ENCODE measurements at places on chromosomes 1 and 21. TPM values are rescaled to one million over a fixed set of nuclear protein-coding genes. Genes with fewer than 3 reads are reported as not detected.

RSPH1 gene
- 0.27 TPM for total RNA-seq

SPAG17 gene
- not detected for total RNA-seq

PTGER3 gene
- total RNA-seq = not detected

LRRC52 gene
- not detected for total RNA-seq

SEC16B gene
- total RNA-seq = 0.10 TPM

OR14K1 gene
- total RNA-seq = not detected

KIRREL1 gene
- total RNA-seq = 0.15 TPM

SLAMF7 gene
- 133 TPM for total RNA-seq

FLG2 gene
- total RNA-seq = not detected

LPAR3 gene
- 0.11 TPM for total RNA-seq

DNAI4 gene
- 0.77 TPM for total RNA-seq

DNA sequence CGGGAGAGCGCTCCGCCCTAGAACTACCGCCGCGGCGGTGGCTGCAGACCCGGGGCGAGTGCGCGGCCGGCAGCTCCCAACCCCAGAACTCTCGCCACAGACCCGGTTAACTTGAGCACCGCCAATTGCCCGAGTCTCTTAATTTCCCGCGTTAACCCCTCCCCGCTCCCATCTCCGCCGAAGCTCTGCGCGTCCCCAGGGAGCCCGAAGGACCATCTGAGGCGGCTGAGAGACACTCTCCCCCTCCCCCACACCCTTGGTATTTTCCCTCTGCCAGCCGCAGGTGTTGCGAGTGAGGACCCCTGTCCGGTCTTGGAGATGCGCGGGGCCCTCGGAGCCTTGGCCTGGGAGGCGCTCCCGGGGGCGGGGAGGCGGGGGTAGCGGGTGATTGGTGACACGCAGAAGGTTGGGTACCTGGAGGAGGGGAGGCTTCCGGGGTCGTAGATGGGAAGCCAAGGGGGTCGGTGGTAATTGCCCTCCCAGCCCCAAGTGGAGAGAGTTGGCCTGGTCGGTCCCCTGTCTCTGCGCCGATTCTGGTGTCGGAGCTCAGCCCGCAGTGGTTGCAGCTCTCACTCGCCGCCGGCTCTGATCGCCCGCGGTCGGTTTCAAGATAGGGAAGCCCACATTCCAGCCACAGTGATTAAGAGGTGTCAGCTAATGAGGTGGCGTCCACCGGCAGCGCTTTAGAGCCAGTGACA, 858 bp upstream of the SUSD4 start:
- H3K27ac ChIP-seq = no peak overlapping the region
- H3K36me3 ChIP-seq = no peaks in the 10 kb centered on the region
- DNase-seq = no peak
- peaks cover 3% of the 10 kb centered on the region for H3K27me3 ChIP-seq
- H3K4me1 ChIP-seq = no peaks in the 10 kb centered on the region

GRCh38 chr21:31198575-31198974, 145.5 kb downstream of the TIAM1 start:
- no peaks in the 10 kb centered on the region for H3K4me1 ChIP-seq
- H3K27ac ChIP-seq = no peak overlapping the region
- H3K4me3 ChIP-seq = no peak overlapping the region
- H3K27me3 ChIP-seq = no peaks in the 10 kb centered on the region

DNA sequence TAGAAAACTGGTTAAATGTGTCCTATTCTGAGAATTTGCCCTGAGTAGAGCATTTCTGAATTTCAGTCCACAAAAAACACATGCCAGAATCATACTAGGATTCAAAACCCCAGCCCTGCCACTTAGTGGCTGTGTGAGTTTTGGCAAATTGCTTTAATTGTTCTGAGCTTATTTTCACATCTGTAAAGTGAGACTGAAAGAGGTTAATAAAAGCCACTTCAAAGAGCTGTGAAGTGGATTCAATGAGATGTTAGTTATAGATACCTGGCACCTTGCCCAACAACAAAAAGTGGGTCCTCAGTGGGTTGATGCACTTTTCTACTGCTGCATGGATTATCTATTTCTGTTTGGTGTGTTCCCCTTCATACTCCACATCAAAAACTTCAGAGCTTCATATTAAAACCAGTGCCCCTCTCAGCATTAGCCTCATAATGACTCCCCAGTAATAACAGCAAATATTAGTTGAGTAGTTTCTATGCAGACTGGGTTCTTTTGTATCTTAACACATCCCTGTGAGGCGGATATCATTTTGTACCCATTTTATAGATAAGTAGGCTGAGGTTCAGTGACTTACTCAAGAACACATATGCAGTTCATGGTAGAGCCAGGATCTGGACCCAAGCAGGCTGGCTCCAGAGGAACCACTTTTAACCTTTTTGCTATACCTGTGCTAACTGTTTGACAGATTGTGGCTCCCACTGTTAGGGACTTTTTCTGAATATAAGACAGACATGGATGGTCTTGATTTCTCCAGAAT, 14.2 kb upstream of the ADORA3 start:
- H3K27me3 ChIP-seq = no peaks in the 10 kb centered on the region
- no peak overlapping the region for H3K4me3 ChIP-seq
- no peak overlapping the region for H3K27ac ChIP-seq
- peaks cover 36% of the 10 kb centered on the region for H3K4me1 ChIP-seq
- no peaks in the 10 kb centered on the region for H3K36me3 ChIP-seq

- H3K27ac ChIP-seq = peak overlapping the region; percentile 91
- peak overlapping the region; percentile 33 for H3K4me3 ChIP-seq
- H3K4me1 ChIP-seq = peaks cover 47% of the 10 kb centered on the region
- H3K36me3 ChIP-seq = no peaks in the 10 kb centered on the region
- no peak for DNase-seq
Observed at GRCh38 chr21:42393443-42393950, 2.4 kb downstream of the TMPRSS3 start.

GRCh38 chr21:41578716-41579115, 70.8 kb upstream of the TMPRSS2 start:
- no peak overlapping the region for H3K4me3 ChIP-seq
- H3K27ac ChIP-seq = no peak overlapping the region
- no peak for DNase-seq
- no peaks in the 10 kb centered on the region for H3K4me1 ChIP-seq
- no peaks in the 10 kb centered on the region for H3K36me3 ChIP-seq
- no peaks in the 10 kb centered on the region for H3K27me3 ChIP-seq

DNA sequence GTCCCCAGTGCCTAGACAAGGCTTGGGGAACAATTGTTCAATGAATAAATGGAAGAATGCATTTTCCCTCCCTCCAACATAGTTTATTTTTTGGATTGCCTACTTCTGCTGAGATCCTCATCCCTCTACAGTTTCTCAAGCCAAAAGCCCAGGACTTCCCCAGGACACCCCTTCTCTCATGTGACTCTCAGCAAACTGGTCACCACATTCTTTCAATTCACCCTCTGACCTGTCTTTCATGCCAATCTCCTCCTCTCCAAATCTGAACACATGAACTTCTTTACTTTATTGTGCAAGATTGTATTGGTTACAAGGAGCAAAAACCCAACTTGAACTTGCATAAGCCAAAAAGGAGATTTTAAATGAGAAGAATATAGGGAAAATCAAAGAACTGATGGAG, 103.2 kb upstream of the JUN start:
- no peak overlapping the region for H3K27ac ChIP-seq
- no peak overlapping the region for H3K4me3 ChIP-seq
- H3K36me3 ChIP-seq = no peaks in the 10 kb centered on the region
- DNase-seq = no peak

DNA sequence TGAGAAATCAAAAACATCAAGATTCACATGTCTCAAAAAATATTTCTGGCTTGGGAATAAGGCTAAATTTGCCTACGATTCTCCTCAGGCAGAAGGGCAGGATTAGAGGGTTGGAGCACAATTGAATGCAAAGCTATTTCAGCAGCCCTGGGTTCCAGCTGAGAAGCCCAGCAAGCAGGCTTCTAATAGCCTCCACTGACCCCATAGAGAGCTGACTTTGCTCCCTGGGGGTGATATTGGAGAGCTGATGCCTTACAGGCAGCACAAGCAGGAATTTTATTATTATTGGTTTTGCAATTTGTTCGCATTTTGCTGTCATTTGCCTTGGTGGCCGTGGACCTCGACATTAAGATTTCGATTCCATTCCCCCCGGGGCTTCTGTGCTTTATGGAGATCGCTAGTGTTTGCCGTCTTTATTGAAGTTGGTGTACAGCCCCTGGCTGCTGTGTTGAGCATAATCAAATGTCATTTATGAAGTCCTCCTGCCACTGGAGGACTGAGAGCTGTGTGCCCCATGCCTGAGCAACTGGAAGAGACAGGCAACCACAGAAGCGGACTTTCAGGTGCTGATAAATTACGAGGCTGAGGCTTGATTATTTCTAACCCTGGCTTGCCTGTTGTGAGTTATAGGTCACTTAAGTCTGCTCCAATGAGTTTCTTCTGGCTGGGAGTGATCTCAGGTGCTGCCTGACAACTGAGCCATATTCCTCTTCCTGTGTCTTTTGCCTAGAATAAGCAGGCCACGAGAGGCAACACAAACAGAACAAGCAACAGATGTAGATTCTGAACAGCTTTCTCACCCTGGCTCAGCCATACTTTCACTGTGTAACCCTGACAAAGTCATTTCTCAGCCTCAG, 518.4 kb upstream of the CAMK1G start:
- no peaks in the 10 kb centered on the region for H3K27me3 ChIP-seq
- no peak for DNase-seq
- no peak overlapping the region for H3K4me3 ChIP-seq
- H3K36me3 ChIP-seq = no peaks in the 10 kb centered on the region
- no peak overlapping the region for H3K27ac ChIP-seq

GRCh38 chr1:168893359-168893801, 164.4 kb upstream of the DPT start:
- DNase-seq = no peak
- no peak overlapping the region for H3K27ac ChIP-seq
- H3K27me3 ChIP-seq = no peaks in the 10 kb centered on the region

- no peaks in the 10 kb centered on the region for H3K4me1 ChIP-seq
- H3K4me3 ChIP-seq = no peak overlapping the region
- no peaks in the 10 kb centered on the region for H3K36me3 ChIP-seq
- H3K27ac ChIP-seq = no peak overlapping the region
- no peak for DNase-seq
- peaks cover 26% of the 10 kb centered on the region for H3K27me3 ChIP-seq
Observed at GRCh38 chr1:20483833-20484518, 2.0 kb downstream of the CAMK2N1 start.

- H3K4me3 ChIP-seq = no peak overlapping the region
- DNase-seq = no peak
- no peak overlapping the region for H3K27ac ChIP-seq
- peaks cover 3% of the 10 kb centered on the region for H3K36me3 ChIP-seq
- H3K27me3 ChIP-seq = no peaks in the 10 kb centered on the region
Observed at GRCh38 chr1:156964441-156964840, 44.0 kb downstream of the LRRC71 start.

DNA sequence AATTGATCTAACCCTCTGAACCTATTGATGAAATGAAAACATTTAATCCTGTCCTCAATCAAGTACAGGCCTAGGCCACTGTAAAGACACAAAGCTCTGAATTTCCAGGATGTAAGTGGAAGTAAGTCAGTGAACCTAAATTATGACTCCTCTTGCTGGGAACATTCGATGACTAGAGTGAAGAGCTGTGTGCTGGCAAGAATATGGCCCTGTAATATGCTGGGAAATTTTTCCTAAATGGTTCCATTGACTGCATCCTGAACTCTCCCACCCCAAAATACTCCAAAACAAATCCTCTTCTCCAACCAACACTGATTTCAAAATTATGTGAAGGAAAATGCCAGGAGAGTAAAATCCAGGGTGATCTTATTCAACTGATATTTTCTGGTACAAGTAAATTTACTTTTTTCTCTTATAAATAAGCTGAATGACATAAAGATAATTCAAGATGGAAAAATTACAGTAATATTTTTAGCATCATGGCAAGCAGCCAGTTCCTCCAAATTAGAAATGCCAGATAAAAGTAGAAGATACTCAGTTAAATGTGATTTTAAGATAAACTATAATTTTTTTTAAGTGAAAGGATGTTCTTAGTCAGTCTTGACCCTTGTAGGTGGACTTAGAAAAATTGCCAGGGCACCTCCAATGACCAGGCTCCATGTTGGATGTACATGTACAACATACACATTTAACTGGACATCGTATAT, 269.4 kb downstream of the PTGER3 start:
- no peaks in the 10 kb centered on the region for H3K4me1 ChIP-seq
- no peak overlapping the region for H3K4me3 ChIP-seq
- H3K27me3 ChIP-seq = no peaks in the 10 kb centered on the region
- DNase-seq = no peak

DNA sequence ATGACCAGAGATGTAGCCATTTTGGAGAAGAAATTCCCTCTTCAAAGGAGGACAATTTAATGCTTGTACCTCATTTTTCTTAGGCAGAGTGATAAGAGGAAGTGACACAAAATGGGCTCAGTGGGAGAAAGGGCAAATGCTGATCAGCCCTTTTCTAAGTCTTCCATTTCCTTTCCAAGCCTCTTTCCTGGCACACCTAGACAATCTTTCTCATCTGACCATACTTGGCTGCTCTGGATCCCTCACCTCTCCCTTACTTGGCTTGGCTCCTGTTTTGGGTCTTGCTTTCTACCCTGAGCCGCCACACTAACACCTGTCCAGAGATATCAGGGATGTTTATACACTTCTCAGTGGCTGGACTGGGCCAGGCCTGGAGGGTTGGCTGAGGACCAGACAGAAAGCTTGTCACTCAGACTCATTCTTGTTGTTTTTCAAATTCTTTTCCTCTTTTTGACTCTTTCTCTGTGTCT, 13.1 kb downstream of the TXNIP start:
- H3K4me1 ChIP-seq = peaks cover 47% of the 10 kb centered on the region
- no peak overlapping the region for H3K4me3 ChIP-seq
- no peaks in the 10 kb centered on the region for H3K27me3 ChIP-seq
- H3K27ac ChIP-seq = peak overlapping the region; percentile 21
- DNase-seq = no peak
- H3K36me3 ChIP-seq = no peaks in the 10 kb centered on the region

DNA sequence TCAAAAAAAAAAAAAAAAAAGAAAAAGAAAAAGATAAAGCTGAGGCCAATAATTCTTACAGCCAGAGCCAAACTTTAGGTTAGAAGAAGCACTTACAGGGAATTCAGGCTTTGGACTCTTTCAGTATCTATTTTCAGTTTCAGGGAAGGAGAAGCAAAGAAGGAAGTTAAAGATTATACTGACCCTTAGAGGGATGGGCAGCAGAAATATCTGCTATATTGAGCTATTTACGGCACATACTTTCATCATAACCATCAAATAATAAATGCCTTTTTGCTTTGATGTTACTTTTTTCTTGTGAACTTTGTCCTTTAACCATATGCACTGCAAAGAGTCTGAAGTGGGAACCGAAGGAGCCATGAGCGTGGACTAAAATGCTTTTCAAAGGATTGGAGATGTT, 42.0 kb downstream of the TM2D1 start:
- no peaks in the 10 kb centered on the region for H3K27me3 ChIP-seq
- H3K36me3 ChIP-seq = peaks cover 2% of the 10 kb centered on the region
- H3K4me1 ChIP-seq = no peaks in the 10 kb centered on the region

DNA sequence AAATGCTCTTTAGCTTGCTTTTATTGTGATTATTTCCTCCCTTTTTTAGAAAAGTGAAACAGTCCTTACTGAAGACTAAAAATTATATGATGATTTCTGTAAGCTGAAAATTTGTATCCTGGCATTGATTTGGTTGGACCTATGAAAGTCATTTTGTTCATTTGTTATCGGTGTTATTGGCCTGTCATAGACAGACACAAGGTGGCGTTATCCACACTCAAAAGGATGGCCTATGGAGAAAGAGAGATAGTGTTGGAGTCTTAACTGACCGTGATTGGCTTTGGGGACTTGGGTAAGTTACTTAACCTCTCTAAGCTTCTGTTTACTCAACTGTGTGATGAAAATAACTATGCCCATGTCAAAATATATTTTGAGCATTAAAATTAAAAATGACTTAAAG, 203.6 kb upstream of the CHODL start:
- H3K27me3 ChIP-seq = no peaks in the 10 kb centered on the region
- H3K4me3 ChIP-seq = no peak overlapping the region
- H3K36me3 ChIP-seq = no peaks in the 10 kb centered on the region
- H3K27ac ChIP-seq = no peak overlapping the region
- no peaks in the 10 kb centered on the region for H3K4me1 ChIP-seq

All from GM12878 (cell line).